ENCODE measurements at places on chromosomes 12 and 14.

- DNase-seq = no peak
Measured at GRCh38 chr12:67434671-67435370, 165.7 kb downstream of the CAND1 start.

DNA sequence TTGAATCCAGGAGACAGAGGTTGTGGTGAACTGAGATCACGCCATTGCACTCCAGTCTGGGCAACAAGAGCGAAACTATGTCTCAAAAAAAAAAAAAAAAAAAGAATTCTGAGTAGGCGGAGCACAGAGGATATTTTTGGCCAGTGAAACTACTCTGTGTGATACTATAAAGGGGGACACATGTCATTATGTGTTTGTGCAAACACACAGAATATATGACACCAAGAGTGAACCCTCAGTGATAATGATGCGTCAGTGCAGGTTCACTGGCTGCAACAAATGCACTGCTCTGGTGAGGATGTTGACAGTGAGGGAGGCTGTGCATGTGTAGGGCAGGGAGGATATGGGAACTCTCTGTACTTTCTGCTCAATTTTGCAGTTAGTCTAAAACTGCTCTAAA is 24.2 kb downstream of the FBXO21 start:
- DNase-seq = no peak

- DNase-seq = no peak
Measured at GRCh38 chr12:1288333-1288732, 297.3 kb downstream of the ERC1 start.

- no peak for DNase-seq
Measured at GRCh38 chr12:81297601-81298000, 219.7 kb downstream of the ACSS3 start.

- no peak for DNase-seq
Measured at GRCh38 chr14:31080484-31080883, 54.3 kb upstream of the STRN3 start.

- no peak for DNase-seq
Measured at GRCh38 chr14:47332939-47333338, 342.5 kb downstream of the MDGA2 start.

- no peak for DNase-seq
Measured at GRCh38 chr12:98645572-98646067, 530 bp downstream of the APAF1 start.

- no peak for DNase-seq
Measured at GRCh38 chr12:58728397-58728796, 191.9 kb downstream of the LRIG3 start.

DNA sequence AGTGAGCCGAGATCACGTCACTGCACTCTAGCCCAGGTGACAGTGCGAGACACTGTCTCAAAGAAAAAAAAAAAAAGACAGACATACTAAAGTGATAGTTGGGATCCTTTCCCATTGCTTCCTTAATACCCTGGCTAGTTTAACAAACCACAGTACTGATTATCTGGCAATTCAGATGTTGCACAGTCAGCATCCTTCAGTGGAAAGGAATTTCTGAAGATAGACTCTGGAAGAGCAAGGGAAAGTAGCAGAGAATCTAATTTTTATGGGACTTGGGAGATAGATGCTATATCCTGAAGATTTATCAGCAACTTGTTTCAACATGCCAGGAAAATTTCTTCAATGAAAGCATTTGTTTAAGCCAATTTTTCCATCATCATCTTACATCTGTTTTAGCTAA is 6.5 kb upstream of the PPFIBP1 start:
- DNase-seq = no peak

GRCh38 chr14:38261620-38262019 is 5.7 kb upstream of the CLEC14A start:
- DNase-seq = no peak

- peak; percentile 92 for DNase-seq
Measured at GRCh38 chr12:3200032-3200617, 122.9 kb downstream of the TSPAN9 start.

GRCh38 chr14:33393895-33394368 is 455.3 kb downstream of the NPAS3 start:
- DNase-seq = no peak

GRCh38 chr14:91614187-91614586 is 104.1 kb upstream of the PPP4R3A start:
- DNase-seq = no peak

GRCh38 chr12:5900533-5901205 is 44.4 kb downstream of the ANO2 start:
- no peak for DNase-seq

- peak; percentile 74 for DNase-seq
Measured at GRCh38 chr12:53499266-53500141, at the start of gene MAP3K12. MAP3K12 (minus strand) TSS chr12:53499458; CDS start chr12:53487391, 12,067 bp downstream.

DNA sequence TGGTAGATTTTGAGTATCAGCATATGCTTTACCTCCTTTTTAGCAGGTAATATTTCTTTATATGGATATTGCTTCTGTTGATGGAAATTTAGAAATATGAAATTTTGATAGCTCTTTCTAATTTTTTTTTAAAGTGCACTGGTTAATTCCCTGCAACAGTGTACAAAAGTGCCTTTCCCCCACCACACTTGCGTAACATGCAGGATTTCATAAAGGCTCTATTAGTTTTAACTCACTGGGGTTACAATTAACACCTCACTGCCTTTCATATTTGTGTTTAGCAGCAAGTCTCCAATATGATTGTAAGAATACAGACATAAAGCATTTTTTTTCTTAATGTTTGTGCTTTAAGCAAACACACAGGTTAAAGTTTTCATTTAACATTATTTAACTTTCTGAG is 25.6 kb downstream of the MNAT1 start:
- no peak for DNase-seq

DNA sequence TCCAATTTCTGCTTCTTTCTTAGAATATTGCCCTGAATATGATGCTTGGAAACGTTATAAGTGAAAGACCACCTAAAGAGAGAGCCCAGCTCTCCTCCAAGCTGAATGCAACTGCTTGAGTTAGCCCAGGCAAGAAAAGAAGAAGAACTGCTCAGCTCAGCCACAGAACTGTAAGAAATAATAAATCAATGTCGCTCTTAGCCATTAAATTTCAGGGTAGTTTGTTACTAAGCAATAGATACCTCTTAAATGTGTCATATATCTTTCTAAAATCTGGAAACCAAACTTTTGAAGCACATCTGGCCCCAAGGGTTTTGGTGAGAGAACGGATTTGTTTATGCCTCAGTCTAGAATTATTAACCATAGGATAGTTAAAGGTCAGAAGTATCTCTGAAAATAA is 50.4 kb downstream of the SLC6A15 start:
- DNase-seq = no peak

GRCh38 chr12:103958621-103959020 is 7.1 kb upstream of the TDG start:
- no peak for DNase-seq

DNA sequence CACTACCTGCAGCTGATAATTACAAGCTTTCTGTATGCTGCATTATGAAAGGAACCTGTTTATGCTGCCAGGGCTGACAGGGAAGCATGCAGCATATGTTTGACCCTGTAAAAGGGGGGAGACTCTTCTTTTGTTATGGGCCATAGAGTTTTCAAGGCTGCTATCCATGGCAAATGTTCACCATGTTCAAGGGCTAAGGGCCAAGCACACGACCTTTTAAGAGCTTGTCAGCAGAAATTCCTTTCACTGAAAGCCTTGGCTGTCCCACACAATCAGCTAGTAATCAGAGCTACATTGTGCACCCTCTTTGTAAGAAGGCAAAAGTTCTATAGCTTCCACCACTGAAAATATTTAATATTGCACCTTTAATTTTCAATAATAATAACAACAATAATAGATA is 74.2 kb upstream of the MBIP start:
- no peak for DNase-seq

GRCh38 chr14:71713016-71713415 is 219.2 kb upstream of the RGS6 start:
- DNase-seq = no peak

DNA sequence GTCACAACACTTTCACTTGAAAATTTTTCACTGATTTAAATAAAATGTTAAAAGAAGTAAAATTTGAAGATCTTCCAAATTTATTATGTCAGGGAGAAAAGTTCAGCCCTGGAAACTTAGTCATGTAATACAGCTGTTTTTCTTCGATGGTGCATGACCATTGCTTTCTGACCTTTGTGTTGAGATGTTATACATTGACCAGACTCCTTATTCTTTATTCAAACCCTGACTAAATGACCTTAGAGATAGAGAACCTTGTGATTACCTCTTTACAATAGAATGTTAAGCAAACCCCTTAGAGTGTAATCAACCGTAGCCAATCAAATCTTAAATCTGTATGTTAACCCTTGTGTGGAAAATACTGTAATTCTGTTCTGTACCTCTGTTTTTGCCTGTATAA is 34.5 kb downstream of the PLCZ1 start:
- no peak for DNase-seq

GRCh38 chr14:94480809-94481208 is 4.8 kb upstream of the SERPINA9 start:
- DNase-seq = no peak

GRCh38 chr12:71900091-71900490 is 38.6 kb upstream of the TPH2 start:
- no peak for DNase-seq

- DNase-seq = no peak
Measured at GRCh38 chr14:76810953-76811400, 1.7 kb downstream of the ANGEL1 start.

DNA sequence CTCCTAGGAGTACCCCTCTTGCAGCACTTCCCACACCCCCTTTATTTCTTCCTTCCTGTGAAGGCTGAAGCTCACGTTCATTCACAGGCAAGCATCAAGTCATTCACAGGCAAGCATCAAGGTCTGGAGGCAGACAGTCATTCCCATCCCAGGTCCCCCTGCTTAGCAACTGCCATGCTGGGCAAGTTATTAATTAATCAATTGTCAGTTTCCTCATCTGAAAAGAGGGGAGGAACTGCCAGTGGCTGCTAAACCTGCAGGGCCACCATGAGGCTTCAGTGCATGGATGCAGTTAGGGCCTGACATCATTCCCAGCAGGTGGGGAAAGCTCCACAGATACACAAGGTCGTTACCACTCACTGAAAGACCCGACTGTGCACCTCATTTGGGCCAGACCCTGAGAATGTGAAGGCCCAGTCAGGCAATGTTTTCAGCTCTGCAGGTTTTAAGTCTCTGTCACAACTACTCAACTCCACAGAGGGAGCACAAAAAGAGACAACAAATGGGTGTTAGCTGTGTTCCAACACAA is 85.0 kb upstream of the GPR68 start:
- DNase-seq = no peak

DNA sequence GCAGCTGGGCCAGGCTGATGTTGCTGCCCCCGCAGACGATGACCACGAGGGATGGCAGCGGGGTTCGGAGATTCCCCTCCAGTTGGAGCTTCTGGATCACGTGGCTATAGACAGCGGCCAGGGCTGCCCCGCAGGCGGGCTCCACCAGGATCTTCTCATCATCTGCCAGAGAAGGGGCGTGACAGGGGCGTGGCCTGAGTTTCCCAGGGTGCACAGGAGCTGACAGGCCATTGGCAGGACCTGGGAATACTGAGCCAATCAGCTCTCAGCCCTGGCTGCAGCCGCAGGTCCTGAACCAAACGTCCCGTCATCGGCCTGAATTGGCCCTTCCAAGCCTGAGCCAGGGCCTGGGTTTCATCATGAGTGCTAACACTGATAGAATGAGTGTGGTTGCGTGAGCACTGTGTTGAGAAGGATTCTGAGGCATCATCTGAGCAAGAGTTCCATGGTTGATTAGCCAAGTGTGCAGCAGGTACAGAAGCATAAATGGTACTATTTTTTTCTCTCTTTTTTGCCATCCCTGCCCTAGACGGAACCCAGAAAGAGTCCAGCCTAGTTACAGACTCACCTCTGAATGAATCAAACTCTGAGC is 10.6 kb downstream of the SDS start:
- DNase-seq = peak; percentile 36

DNA sequence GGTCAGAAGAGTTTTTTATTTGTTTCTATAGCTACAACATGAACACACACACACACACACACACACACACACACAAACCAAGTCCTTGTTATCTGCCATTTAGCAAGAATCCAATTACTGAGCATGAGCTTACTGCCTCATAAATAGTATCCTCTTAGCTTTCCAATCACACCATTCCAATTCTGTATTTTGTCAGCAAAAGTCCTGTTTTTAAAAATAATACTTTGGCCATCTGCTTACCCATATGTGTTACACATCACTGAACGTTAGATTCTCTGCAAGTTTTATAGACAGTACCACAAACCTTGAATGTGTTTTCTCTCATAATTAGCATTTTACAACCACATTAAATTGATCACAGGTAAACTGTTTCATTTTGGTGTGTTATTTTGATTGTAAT is 1905.4 kb upstream of the FLRT2 start:
- no peak for DNase-seq

- no peak for DNase-seq
Measured at GRCh38 chr12:124374147-124374546, 79.3 kb downstream of the RFLNA start.

DNA sequence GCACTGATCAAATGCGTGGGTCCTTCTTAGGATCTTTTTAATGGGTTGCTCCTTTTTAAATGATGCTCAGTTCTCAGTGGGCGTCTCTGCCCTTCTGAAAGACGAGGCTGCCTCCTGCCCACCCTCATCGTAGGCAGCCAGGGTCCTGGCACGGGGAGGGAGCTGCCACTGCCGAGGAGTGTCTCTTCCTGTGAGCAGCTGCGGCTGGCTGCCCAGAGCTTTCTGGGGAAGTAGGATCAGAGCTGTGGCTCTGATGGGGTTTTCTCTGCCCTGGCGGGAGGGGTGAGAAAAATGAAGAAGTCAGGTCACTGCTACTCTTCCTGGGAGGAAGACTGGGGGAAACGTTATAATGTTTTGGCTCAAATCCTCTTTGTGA is 31.1 kb upstream of the BEGAIN start:
- no peak for DNase-seq

DNA sequence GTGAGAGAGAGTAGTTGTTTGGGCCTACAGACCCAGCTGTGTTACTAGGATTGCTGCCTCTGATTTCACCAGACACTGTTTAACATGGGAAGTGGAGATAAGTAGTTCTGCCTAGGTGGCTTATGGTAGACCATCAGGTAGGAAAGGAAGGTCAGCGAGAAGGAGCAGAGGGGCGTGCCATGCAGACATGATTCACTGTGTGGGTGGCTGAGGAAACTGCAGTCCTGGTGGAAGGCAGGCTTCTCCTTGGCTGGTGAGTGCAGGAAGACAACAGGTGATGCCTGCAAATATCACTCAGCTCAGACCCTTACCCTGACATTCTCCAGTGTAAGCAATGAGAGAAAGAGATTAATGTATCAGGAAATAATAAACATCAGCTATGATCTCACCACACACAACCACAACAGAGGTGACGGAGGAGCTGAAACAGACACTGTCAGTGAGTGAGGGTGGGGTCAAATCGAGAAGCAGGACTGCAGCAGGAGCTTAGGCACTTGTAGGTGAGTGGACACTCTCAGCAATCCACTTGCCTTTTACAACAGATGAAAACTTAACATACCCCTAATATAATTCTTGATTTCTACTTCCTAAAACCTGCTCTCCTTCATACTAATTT is 2.1 kb upstream of the PRR4 start:
- no peak for DNase-seq

GRCh38 chr14:26598081-26598671 is 343 bp upstream of the NOVA1 start:
- peak; percentile 93 for DNase-seq

GRCh38 chr12:1355396-1355795 is 239.0 kb downstream of the FBXL14 start:
- DNase-seq = no peak
